ENCODE measurements at places on chromosomes 6 and 20.

- no peak for DNase-seq
Measured at GRCh38 chr6:160057080-160057479, 64.5 kb upstream of the SLC22A1 start.

- DNase-seq = no peak
Measured at GRCh38 chr6:112237595-112237994, 16.8 kb downstream of the LAMA4 start.

DNA sequence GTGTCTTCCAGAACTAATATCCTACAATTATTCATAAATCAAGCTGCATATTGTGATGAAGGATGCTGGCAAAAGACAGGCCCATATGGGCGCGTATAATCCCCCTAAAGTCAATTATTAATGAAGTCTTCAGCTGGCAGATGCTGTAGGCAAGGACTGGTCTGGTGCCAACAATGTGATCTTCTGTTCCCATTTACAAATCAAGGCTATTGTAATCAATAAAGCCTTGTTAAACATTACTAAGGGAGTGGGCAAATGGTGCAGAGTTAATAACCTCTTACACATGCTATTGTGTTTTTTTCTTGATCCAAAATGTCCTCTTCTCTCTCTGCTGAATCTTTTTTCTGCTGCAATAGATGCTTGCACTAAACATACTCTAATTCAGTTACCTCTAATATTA, 119.0 kb downstream of the ALDH8A1 start:
- DNase-seq = no peak

DNA sequence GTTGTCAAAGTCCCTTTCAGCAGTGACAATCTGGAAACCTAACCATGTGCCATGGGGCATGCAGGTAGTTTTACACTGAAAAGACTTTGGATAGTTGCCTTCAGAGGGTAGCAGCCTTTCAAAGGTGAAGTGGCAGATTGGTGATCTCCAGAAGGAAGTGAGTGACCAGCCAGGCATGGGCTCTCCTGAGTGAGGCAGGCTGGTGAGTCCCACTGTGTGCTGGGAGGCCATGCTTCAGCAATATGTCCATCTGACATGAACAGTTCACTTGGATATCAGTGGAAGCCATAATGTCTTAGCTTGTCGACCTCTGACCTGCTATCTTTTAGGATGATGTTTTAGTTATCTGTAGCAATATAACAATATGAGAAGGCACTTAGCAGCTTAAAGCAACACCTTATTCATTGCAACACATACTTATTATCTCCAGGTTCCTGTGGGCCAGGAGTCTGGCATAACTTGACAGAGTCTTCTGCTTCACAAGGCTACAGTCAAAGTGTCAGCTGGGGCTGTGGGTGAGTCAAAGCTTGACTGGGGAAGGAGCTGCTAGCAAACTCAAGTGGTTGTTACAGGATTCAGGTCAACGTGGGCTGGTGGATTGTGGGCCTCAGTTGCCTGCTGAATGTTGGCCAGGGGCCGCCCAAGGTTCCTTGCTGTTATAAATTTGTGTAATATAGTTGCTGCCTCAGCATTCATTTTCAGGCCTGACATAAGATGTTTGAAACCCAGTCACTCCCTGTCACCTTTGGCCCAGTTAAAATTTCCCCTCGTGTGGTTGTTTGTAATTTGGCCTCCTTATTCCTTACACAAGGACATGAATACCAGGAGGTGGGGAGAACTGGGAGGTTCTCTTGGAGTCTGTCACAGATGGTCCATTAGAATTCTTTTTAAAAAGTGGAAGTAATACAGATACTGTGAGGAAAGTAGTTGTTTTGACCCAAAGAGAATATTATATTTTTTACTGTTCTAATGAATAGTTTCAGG, 100.2 kb downstream of the UST start:
- DNase-seq = no peak

DNA sequence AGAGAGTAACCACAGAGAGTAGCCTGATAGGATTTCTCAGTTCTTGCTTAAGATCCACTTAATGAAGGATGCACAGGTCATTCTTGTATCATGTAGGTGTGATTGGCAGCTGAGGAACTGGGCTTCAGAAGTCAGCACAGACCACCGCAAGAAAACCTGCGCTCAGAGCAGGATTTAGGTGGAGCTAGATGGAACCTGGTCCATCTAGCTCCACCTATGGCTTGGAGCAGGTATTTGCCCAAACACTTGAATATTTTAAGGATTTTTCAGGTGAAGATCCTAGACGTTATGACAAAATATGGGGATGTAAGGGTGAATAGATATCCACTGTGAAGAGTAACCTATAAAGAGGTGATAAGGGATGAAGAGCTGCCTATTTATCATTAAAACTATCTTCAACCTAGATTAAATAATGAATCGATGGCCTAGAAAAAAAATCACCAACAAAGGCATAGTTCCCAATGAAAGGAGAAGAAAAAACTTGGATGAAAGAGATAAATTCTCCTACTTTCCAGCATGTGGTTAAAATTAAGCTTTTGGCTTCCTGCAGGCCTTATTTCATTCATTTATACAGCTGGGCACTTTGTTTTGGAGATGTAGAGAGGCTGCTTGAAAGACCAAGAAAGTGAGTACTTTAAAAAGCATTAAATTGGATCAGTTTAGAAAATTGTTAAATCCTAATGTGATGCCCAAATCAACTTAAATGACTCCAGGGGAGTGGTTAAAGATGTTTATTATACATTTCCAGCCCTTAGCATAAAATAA, 778.4 kb upstream of the GJE1 start:
- DNase-seq = no peak

GRCh38 chr20:13545790-13546189, 92.9 kb downstream of the TASP1 start:
- DNase-seq = no peak

All from activated naive CD4-positive, alpha-beta T cell (primary cell).